ENCODE measurements at places on chromosomes 2 and 18.

DNA sequence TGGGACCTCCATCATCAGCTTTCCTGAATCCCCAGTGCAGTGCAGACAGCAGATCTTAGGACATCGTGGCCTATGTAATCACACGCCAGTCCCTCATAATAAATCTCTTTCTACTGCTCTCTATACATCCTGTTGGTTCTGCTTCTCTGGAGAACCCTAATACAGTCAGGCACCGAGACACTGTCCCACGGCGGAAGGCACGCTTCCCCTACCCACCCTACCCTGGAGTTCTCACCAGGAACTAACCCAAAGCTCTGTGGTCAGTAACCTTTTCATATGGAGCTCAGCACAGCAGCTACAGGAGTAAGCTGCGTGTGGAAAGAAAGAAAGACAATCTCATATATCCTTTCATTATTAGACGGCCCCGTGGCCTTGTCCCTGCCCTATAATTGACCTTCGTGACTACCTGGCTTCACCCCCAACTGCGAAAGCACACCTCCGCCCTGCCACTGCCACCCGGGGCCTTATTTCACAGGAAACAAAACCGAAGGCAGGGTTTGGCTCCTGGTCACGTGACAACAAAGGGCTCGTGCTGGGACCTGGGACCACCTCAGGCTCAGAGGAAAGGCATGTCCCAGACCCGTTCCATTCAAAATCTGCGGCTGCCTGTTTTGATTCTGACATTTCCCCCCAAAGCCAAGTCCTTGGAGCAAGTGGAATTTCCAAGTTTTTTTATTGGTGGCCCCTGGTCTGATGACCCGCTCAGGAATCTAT, 99.7 kb upstream of the ODC1 start:
- no peak for DNase-seq

DNA sequence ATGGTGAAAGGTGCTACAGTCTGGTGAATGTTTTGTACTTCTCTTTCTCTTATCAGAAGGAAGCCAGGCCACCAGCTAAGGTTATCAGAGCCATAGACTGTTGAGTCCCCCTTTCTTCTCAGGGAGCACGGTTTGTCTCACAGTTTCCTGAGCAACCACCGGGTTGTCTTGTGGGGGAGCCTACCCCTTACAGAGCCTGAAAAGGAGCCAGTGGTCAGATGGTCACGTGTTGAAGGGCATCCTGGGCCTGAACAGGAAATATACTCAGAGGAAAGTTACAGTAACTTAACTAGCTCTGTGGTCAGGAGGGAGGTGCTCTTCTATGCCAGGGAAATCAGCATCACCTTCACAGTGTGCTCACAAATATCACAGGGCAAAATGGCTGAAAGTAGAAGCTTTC, 11.6 kb downstream of the CD28 start:
- no peak for DNase-seq

GRCh38 chr2:226086190-226086589, 686.7 kb downstream of the NYAP2 start:
- no peak for DNase-seq

- DNase-seq, result no peak
These were observed 2.1 kb downstream of the NMUR1 start for GRCh38 chr2:231527955-231528635.

DNA sequence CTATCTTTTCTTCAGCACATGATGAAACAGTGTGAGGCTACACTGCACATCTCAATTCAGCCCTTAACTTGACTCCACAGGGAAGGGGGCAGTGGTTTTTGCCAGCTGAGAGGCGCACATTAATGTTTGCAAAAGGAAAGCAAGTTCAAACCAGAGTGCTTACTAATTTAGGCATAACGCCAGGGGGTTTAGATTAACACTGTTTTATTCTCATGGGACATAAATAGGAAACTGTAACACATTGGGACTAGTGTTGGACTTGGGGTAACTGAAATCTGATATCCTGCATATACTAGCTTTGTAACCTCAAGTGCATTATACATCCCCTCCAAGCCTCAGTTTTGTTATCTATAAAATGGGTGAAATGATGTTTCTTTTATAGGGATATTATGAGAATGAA, 821.2 kb upstream of the ID2 start:
- DNase-seq, result no peak

- DNase-seq, result no peak
These were observed 314.8 kb downstream of the MBD2 start for GRCh38 chr18:53909668-53910067.

DNA sequence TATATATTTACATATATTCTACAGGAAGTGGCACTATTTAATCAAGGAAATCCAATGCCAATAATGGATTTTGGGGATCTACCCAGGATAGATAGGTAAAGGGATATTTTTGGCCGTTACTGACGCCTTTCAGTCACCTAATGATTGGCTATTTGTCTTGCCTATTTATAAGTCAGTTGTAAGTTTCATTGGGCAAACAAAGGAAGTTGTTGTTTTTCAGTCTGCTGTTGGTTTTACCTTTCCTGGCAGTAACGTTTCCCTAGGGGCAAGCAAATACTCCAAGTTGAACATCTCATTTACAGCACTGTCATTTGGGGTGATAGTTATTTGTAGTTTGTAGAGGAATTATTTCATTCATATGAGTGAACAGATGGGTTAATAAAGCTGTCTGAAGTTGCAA, 17.0 kb upstream of the LANCL1 start:
- DNase-seq, result no peak

DNA sequence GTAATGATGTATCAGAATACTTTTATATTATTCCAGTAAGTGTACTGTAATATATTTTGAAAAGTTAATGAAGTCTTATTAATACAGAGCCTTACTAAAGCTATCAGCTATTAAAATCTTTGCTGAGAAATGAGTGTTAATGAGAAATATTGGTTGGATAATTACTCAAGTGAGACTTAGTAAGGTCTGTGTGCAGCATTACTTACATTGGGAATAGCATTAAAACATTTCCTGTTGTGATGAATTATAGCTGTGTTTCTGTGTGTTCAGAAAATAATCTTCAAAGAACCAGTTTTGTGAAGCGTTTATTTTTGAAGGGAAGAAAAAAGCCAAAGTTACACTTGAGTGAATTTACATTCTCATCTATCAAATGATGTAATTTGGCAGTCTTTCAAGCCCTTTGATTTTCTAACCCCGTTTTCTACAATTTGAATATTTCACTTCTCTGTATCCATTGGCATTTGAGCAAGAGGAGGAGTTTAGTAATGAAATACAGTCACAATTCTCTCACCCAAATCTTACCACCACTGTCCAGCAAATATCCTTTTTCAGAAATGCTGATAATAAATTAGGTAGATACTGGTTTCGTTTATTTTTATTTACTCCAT, 123.5 kb upstream of the BOD1L2 start:
- DNase-seq, result no peak

DNA sequence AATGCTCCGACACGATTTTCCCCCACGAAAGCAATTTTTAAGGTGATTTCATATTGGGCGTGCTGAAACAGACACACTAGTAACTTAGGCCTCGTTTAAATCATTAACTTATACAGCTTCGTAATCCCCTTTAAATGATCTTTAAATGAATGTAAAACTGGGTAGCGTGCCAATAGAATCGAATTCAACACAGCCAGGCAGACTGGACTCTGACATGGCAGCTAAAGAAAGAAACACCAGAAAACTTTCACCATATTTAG, 2.4 kb upstream of the ID2 start:
- no peak for DNase-seq

- no peak for DNase-seq
These were observed 1249.0 kb downstream of the DPP10 start for GRCh38 chr2:115691409-115691808.

GRCh38 chr2:77666251-77666980, 144.2 kb upstream of the LRRTM4 start:
- DNase-seq, result no peak

GRCh38 chr18:58117786-58118403, 73.9 kb downstream of the NEDD4L start:
- DNase-seq, result no peak

DNA sequence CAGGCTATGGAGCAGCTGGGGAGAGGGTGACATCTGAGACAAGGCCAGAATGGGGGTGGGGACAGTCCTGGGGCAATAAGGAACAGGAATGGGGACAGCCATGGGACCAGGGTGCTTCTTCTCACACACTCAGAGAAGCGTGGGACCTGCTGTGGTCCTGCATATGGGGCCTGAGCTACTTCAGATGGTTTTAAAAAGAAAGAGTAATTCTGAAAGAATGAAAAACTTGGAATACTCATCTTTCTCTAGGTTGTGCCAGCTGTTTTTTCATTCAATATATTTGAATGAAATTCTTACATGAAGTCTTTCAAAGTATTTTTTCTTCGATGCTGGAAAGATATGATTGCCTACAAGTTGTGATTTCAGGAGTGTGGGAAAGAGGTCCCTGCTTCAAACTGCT, 227.5 kb upstream of the APCDD1 start:
- no peak for DNase-seq

DNA sequence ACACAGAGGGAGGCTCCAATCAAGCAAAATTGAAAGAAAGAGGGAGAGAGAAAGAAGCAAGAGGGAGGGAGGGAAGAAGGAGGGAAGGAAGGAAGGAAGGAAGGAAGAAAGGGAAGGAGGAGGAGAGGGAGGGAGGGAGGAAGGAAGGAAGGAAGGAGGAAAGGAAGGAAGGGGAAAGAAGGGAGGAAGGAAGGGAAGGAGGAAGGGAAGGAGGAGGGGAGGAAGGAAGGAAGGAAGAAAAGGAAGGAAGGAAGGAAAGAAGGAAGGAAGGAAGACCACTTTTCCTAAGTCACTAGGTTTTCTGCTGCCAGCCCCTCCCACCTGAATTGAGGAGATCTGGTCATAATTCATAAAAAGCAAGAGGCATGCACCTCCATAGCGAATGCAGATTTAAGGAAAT, 287.0 kb downstream of the SP3 start:
- DNase-seq, result no peak

- no peak for DNase-seq
These were observed 72.7 kb upstream of the MBOAT2 start for GRCh38 chr2:9076210-9076609.

GRCh38 chr2:75464348-75464946, 96.3 kb downstream of the EVA1A start:
- no peak for DNase-seq

GRCh38 chr2:11305338-11305737, 39.1 kb downstream of the ROCK2 start:
- no peak for DNase-seq

DNA sequence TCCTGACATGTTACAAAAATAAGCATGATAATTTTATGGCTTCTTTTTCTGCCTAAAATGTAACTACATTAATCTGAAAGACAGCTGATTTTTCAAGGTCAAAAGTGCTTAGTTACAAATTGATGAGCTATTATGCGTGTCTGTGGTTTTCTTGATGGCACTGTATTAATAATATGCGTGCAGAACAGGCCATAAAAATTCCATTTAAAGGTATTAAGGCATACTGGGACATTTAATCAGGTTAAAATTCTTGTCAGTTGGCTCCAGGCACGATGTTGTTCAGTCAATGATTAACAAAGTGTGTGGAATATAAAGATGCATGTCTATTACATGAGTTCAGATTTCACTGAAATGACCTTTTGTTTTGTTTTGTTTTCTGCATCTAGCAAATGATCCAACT, 420.1 kb upstream of the ZNF804A start:
- no peak for DNase-seq

DNA sequence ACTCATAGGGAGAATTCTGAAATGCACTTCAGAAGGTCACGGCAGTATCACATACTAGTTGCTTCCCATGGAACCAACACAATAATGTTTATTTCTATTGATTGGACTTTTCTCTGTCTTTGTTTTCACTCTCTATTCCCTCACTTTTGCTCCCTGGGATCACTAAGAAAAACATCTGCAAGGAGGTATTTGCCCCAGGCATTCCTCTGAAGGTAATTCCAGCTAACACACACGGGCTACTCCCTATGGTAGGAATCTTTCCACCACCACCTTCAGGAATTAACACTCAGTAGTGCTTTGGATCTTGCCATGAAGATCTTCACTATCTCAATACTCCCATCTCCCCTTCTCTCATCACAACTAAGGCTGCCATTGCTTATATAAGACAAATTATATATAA, 353.3 kb downstream of the DSC3 start:
- DNase-seq, result no peak

- DNase-seq, result no peak
These were observed 303.5 kb downstream of the HRH4 start for GRCh38 chr18:24763765-24764513.

GRCh38 chr2:551621-552020, 125.6 kb downstream of the TMEM18 start:
- DNase-seq, result no peak

DNA sequence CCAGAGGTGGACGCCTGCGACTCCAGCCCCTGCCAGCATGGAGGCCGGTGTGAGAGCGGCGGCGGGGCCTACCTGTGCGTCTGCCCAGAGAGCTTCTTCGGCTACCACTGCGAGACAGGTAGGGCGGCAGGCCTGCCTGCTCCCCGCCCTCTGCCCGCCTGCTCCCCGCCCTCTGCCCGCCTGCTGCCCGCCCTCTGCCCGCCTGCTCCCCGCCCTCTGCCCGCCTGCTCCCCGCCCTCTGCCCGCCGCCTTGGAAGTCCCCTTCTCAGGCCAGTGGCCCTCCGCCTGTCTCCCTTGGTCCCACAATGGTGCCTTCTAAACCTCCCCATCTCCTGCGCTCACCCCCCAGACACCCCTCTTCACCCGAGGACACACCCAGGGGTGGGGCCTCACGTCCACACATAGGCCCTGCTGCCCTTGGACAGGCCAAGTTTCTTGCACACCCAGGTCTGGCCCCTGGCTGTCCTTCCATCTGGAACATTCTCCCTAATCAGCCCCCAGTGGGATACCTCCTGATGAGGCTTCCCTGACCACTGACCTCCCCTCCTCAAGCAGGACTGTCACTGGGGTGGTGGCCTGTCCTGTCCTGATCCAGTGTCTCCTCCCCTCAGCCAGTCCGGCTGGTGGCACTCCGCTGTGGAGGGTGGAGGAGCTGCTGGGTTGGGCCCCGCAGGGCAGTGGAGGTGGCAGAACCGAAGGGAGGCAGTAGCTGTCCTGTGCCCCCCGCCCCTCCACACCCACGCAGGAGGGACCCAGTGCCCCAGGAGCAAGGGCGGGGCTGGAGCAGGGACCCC, 37.9 kb downstream of the MTERF4 start:
- peak; percentile 57 for DNase-seq

DNA sequence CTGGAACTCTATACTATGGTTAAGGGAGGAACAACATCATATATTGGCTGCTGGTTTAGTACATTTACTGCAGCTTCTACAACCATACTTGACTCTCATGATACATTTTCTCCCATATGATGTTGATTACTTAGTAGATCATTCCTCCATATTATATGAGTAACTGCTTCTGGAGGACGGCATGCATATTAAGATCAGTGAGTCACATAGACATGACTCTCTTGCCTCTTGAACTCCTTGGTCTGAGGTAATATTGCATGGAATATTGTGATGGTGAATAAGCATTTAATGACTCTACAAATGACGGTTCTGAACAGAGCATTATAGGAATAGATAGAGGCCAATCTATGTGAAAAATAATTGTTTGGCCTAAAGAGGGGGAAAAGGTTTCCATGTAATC, 418.8 kb upstream of the SPHKAP start:
- no peak for DNase-seq
